ENCODE measurements at places on chromosomes 6 and 20.
A peak's percentile ranks its signal among the peaks of the same experiment; 100 is the strongest.

DNA sequence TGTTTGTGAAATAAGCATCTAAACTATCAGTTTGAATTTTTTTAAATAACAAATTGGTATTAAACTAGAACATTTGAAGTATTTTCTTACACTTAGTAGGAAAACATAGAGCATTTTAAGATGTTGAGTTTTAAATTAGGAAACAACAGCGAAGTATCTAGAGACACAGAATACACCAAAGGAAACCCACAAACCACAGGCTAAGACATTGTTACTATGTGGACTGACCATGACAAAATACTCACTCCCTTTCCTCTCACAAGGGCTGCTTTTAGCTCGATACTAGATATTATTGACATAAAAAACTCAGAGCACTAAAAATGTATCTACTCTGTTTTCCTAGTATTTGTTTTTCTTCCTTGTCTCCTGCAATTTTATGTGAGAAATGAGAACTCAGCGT is 266.0 kb upstream of the CITED2 start:
- peak; percentile 38 for DNase-seq

DNA sequence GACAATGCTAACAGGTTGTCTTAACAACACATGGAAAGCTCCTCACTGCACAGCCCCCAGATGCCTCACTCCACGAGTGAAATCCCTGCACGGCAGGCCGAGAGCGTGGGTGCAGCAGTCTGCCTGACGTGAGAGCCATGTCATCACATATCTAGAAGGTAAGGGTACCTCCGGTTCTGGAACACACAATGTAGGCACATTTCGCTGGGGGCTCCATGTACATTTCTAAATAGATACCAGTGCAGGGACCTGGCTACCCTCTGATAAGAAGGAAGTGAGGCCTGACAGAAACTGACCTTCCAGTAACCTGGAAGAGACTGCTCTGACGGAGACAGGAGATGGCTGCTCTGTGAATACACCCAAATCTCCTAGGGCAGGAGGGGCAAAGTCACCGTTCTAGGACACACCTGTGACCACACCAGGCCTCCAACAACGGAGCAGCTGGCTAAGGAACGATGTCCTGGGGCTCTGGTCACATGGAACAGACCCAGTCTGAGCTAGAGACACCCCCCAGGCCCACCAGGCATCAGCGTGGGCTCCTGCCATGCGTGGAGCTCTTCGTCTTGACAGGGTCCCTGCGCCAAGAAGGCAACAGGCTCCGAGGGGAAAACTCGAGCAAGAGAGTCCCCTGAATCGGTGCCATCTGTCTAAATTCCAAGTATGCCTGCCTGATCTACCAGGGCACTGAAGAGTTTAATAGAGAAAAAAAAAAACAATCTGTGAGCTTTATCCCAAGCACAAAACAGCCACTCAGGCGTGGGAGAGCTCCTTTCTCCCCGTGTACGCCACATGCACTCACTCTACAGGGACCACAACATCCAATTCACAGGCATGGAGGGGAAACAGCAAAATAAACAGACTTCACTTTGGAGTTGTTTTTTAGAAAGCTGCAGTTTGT is 27.5 kb downstream of the RNASET2 start:
- DNase-seq = no peak

GRCh38 chr20:53827292-53828087 is 233.9 kb upstream of the ZNF217 start:
- no peak for DNase-seq

- no peak for DNase-seq
Observed at GRCh38 chr20:37053230-37053950, 42.4 kb downstream of the RBL1 start.

DNA sequence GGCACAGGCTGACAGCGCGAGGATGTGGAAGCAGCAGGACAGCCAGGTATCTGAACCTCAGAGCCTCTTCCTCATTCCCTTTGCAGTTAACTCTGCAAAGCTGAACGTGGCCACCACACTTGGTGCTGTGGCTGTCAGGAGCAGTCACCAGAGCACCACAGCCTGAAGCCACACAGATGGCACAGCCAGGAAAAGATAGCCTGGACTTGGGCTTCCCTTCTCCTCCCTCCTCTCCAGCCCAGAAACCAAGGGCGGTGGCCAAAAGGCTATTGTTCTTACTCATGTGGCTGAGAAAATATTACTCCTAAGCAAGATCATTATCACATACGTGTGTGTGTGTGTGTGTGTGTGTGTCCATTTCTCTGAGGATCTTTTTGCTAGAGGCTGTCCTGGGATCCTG is 39.8 kb downstream of the CD164 start:
- no peak for DNase-seq

DNA sequence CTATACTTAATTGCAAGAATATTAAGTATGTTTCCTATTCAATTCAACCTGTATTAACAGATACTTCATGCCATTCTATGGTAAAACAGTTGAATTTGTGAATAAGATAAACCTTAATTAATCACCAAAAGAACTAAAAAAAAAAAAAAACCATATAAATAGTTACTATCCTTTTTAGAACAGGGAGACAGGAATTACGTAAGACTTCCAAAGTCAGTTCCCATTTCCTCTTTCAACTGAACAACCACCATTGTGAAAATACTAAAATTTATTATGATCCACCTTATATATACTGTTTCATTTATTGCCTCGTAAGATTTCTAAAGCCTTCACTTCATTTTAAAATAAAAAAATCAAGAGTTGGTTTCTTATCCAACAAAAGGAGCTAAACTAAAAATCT is 9.4 kb downstream of the CCNC start:
- no peak for DNase-seq

- DNase-seq = no peak
Observed at GRCh38 chr20:61696181-61696735, 369.4 kb downstream of the TAF4 start.

DNA sequence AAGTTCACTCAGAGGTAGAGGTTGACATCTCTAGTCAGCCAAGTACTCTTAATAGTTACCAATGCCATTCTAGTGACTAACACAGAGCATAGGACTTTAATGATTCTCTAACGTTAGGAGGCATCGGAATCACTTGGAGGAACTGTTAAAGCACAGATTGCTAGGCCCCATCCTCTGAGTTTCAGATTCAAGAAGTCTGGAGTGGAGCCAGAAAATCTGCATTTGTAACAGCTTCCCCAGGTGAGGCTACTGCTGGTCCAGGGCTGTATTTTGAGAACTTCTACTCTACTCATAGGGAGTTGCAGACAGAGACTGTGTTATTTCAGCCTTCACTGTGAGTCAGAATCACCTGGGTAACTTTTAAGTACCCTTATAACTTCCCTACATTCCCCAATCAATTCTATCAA is 5.7 kb downstream of the LMBRD1 start:
- DNase-seq = no peak

GRCh38 chr6:43367245-43367984 is 2.0 kb downstream of the ZNF318 start:
- no peak for DNase-seq

- no peak for DNase-seq
Observed at GRCh38 chr6:165820934-165821333, 157.9 kb upstream of the PDE10A start.

DNA sequence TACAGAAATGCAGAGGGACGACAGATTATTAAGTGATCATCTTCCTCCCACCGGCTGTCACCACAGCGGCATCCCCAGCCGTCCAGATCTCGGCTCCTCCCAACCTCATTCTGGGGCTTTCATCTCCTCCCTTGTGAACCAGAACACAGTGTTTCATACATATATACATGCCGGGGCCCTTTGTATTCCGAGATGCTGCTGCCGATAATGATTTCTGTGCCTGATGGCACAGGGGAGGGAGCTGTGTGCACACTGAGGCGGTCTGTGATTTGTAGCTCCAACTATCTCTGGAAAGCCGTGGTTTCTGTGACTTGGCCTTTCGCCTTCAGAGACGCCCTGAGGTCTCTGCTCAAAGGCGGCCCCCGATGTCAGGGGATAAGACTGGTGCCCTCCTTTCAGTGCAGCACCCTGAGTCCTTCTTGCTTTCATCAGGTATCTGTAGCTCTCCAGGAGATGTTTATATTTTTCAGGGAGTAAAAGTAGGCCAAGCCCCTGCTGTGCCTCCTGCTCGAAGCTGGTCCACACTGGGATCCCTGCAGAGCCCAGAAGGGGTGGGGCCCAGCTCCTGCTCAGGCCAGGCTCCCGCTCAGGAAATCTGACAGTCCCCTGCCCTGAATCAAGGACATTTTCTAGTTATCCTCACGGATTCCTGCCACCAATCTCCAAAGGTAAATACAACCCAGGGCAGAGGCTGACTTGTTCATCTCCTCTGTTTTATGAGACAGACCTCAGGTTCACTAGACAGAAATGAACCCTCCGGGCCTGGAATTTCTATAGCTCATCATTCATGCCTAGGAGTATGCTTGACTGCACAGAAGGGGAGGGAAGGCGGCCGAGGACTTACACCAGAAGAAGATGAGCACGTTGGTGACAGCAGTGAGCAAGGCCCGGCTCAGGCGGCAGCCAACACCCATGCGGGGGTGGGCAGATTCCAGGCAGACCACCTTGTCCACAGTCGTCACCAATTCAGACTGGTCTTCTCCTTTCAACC is 11.2 kb downstream of the LEMD2 start:
- no peak for DNase-seq

DNA sequence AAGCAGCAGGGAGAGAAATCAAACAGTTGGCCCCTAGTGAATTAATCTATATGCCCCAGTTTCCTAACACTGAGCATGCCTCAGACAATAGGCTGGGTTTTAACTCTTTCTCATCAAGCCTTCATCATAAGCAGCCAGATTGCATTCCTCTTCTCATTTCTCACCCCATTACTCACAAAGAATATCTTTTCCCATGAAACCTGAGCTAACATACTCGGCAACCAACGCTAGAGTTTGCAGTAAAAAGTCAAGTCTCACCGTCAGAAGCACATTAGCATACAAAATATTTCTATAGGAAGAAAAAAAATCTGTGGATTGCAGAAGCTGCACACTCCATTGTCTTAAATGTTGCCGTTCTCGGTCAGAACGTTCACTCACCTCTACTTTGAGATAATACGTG is 429.9 kb upstream of the ARID1B start:
- DNase-seq = peak; percentile 4

DNA sequence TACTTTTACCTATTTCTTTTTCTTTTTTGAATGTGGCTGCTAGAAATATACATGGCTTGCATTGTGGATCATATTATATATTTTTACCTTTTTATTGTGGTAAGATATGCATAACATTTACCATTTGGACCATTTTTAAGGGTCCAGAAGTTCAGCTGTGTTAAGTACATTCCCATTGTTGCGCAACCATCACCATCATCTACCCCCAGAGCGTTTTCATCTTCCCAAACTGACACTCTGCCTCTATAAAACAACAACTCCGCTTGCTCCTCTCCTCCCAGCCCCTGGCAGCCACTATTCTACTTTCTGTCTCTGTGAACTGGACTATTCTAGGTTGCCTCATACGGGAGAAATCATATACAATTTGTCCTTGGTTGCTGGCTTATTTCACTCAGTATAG is 28.2 kb upstream of the CCN5 start:
- DNase-seq = no peak

- peak; percentile 8 for DNase-seq
Observed at GRCh38 chr6:170489836-170490235, 63.3 kb downstream of the PSMB1 start.

DNA sequence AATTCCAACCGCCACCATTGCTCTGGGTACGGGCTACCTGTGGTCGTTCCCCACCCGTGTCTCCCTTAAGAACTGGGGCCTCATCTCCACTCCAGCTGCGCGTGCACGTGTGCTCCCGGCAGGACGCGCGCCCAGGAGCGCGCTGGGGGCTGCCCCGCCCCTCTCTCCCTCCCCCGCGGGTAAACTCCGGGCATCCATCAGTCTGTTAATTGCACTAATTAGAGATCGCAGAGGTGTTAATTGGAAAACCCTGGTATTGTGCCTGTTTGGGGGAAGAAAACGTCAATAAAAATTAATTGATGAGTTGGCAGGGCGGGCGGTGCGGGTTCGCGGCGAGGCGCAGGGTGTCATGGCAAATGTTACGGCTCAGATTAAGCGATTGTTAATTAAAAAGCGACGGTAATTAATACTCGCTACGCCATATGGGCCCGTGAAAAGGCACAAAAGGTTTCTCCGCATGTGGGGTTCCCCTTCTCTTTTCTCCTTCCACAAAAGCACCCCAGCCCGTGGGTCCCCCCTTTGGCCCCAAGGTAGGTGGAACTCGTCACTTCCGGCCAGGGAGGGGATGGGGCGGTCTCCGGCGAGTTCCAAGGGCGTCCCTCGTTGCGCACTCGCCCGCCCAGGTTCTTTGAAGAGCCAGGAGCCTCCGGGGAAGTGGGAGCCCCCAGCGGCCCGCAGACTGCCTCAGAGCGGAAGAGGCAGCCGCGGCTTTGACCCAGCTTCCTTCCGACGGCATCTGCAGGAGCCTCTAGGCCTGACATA is 14.4 kb downstream of the FOXP4 start:
- no peak for DNase-seq

- no peak for DNase-seq
Observed at GRCh38 chr6:10529231-10529801, 8.2 kb downstream of the GCNT2 start.

DNA sequence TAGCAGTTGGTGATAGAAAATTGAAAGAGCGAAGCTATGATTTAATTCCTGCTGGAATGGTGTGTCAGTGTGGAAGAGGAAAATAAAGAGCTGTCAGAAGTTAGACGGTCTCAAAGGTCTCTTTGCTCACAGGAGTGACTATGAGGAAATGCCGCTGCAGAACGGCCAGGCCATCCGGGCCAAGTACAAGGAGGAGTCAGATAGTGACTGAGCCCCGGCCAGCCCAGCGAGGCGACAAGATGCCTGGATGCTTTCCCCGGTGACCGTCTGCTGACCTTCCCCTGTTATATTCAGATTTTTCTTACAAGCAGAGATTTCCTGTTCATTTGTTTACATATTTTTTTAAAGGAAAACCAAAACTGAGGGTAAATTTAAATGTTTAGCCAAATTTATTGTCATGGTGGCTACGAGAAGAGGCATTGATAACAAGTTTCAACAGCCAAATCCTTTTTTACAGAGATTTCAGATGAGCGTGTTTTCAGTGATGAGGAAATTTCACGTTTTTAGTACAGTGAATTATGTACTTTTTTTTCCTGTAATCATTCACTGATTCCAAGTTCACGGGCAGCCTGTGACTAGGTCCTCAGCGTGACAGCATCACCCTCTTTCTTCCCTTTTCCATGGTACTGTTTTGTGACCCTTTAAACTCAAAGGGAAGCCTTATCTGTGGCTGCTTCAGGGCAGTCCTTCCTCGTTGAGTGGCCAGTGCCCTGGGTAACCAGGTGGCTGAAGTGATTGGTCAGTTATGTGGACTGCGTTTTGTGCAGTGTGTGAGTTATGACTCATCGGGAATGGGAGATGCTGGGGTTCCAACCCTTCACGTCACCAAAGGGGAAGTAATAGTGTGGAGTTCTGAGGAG is 12.6 kb downstream of the DYNLT1 start:
- no peak for DNase-seq

Measured in fibroblast of skin of scalp (primary cell).